ENCODE measurements at places on chromosomes 5 and 9.
A peak's percentile ranks its signal among the peaks of the same experiment; 100 is the strongest.

- DNase-seq, result no peak
These were observed 175.8 kb downstream of the C5orf15 start for GRCh38 chr5:133792655-133793054.

DNA sequence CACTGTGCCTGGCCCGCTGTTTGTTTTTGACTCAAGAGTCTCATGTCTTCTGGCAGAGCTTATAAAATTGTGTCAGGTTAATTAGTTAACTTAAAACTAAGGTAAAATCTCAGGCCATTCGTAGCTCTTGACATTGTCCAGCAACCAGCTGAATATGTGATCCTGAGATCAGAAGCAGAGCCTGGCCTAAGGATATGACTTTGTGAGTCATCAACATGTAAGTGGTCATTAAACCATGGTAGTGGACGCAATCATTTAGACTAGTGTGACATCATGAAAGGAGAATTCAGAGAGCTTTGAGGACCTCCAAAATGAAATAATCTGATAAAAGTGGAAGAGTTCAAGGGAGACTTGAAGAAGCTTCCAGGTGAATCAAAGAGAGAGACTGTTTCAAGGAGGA is 23.3 kb downstream of the SPZ1 start:
- no peak for DNase-seq

GRCh38 chr9:77827104-77827784 is 179.1 kb upstream of the GNA14 start:
- no peak for DNase-seq

DNA sequence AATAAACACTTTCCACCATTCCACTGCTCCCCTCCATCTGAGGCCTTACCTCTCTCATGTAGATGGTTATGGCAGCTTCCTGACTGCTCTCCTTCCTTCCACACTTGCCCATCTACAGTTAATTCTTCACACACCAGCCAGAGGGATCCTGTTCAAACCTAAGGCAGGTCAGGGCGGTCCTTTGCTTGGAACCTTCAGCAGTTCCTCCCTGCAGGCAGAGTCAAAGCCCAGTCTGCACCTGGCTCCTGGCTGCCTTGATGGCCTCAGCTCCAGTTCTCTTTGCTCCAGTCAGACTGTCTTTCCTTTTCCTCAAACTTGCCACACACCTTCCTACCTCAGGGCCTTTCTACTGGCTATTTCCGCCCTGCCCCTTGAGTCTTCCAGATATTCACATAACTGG is 30.2 kb upstream of the NR3C1 start:
- DNase-seq, result no peak

- no peak for DNase-seq
These were observed 613.6 kb downstream of the ZNF608 start for GRCh38 chr5:124132843-124133242.

- DNase-seq, result no peak
These were observed 7.9 kb upstream of the ANKDD1B start for GRCh38 chr5:75603371-75603770.

DNA sequence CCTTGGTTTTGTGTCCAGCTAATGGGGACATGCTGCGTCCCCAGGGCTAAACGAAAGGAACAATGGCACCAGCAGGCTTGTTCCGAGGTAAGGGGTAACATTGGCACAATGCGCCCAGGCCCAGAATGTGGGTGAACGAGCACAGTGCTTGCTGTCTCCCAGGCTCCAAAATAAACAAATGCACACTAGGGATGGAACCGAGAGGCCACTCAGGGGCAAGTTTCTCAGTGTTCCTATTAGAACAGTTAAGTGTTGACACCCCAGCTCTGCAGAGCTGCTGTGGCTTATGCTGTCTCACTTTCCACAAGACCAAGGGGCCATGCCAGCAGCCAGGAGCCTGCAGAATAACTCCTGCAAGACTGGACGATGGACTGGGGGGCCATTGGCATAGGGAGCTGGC is 492.4 kb downstream of the GADD45G start:
- no peak for DNase-seq

GRCh38 chr9:104882566-104882965 is 45.4 kb downstream of the ABCA1 start:
- DNase-seq, result no peak

DNA sequence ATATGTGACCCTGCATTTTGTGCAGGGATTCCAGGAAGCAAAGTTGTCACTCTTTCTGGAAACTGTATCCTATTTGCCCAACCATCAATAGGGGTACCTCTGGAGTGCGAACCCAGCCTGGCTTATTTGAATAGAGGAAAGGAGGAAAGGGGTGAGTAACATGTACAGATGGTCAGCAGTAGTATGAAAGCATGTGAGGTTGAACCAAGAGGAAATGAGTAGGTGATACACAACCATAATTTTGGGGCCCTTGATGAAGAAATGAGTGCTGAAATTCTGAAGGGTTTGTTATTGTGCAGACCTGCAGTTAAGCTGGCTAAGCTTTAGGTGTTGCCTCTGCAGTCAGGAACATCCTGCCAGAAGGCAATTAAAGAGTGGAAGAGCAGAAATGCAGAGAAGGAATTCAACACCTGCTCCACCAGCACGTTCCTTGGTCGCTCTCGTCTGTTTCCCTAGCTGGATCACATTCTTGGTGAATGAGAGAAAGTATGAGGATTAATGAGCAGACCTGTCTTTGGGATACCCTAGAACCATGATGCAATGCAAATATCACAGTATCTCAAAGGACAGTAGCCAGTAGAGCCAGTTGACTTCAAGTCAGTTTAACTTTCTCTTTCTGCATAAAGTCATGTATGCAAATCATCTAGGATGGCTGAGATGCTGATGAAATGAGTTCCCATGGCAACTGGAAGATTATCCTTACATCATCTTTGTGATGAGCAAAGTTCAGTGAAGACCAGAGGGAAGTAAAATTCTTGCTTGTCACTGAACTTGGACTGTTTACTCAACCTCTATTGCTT is 13.2 kb upstream of the IL12B start:
- DNase-seq, result no peak

DNA sequence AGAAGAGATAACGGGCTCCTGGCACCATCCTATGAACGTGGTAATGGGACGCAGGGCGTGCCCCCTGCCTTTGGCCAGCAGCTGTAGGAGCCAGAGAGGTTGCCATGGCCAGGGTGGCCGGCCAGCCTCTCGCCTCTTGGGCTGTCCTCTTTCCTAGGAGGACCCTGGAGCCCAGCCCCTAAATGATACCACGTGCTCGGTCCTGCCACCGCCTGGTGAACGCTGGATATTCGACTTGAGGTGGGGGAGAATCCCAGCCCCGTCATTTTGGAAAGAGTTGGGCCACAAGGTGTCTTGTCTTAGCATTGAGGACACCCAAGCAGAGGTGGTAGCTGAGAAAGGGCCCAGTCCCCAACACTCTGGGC is 391 bp upstream of the NRG2 start:
- DNase-seq, result no peak

DNA sequence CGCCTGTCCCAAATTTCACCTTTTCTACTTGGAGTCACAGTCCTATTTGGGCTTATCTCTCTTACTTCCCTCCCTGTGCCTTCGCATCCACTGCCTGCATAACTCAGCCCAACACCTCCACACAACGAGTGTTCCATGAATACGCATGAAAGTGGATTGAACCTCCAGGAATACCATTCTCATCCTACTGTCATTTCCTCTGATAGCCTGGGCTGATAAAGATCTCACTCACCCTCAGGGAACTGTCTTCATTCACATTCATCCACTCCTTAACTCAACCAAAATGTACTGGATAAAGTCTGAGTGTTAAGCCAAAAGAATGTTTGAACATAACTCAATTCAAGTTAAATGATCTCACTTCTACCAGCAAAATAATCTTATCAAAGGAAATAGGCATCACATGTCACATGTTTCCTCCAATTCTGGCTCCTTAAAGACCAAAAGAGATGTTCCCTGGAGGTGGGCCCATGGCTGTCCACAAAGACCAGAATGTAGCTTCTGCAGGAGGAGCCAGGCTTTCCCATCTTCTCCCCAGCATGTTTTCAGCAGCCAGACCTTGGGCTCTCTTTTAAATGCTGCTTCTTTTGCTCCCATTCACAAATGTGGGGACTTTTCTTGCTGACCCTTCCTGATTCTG is 28.4 kb upstream of the TRIO start:
- DNase-seq, result no peak

DNA sequence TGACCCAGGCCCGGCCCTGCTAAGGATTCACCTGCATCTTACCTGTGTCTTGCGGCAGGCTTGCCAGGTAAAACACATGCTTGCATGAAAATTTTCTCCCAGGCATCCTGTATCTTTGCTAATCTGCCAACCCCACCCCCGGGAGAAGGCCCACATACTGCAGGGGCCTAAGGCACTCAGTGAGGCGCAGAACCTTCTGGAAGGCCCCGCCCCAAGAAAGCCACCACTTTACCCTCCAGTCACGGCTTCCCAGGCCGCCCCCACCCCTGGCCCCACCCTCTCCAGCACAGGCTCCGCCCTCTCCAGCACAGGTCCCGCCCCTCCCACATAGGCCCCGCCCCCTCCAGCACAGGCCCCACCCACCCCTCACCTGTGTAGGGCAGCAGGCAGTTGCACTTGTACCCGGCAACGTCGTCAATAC is 29.8 kb upstream of the SEC16A start:
- peak; percentile 24 for DNase-seq

GRCh38 chr5:113153512-113154097 is 177.0 kb downstream of the DCP2 start:
- no peak for DNase-seq

Measured in activated naive CD4-positive, alpha-beta T cell treated with Interleukin-2 at 50 U/mL for 16 hours (primary cell).